ENCODE measurements at places on chromosomes 1 and 21.

DNA sequence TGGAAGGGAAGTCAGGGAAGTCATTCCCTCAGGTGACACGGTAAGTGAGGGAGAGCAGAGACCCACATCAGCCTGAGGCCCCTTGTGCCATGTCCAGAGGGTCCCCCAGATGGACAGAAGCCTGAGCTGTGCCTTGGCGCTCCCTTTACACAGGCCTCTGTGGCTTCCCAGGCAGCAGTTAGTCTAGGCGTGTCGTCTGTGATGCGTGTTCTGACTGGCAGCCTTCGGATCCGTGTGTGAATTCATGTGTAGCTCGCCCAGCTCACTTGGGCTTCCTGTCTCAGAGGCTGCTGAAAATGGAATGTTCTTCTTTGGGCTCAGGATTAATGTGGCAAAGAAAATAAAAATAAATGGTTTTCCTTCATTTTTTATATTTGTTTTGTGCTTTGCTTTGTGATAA, 28.3 kb downstream of the PRMT2 start:
- DNase-seq = no peak

DNA sequence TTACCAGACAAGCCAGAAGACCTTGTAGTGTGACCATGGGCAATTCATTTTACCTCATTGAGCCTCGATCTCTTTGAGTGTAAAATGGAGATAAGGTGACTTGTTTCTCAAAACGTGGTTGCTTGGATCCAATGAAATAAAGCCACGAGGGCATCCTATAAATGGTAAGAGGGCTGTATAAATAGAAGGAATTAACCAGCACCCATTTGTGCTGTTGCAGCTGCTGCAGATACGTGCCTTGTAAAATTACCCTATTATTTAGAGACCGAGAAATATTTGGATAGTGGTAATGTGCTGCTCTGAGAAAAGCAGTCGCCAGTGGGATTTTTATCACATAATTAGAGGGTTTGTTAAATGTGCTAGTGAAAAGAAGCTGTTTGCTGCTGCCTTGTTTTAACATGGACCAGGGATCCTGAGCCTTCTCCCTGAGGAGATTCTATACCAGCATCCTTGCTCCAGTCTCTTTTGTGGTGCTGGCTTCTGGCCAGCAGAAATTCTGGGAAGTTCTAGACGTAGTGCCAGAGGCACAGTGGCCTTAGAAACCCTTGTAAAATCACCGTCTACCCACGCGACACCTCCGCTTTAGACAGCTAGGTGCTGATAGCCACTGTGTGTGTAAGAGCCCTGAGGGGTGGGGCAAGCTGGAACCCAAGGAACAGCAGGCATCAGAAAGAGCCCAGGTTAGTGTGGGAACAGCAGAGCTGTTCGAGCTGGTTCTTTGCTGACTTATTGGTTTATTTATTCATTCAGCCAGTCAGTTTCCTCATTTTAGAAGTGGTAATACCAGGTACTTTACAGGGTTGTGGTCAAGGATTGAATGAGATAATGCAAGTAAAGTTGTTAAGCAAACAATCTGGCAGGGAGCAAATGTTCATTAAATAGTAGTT, 137.5 kb downstream of the NOS1AP start:
- DNase-seq = no peak

- DNase-seq = peak; percentile 66
These were observed 58.9 kb upstream of the GNG4 start for GRCh38 chr1:235708390-235708962.

DNA sequence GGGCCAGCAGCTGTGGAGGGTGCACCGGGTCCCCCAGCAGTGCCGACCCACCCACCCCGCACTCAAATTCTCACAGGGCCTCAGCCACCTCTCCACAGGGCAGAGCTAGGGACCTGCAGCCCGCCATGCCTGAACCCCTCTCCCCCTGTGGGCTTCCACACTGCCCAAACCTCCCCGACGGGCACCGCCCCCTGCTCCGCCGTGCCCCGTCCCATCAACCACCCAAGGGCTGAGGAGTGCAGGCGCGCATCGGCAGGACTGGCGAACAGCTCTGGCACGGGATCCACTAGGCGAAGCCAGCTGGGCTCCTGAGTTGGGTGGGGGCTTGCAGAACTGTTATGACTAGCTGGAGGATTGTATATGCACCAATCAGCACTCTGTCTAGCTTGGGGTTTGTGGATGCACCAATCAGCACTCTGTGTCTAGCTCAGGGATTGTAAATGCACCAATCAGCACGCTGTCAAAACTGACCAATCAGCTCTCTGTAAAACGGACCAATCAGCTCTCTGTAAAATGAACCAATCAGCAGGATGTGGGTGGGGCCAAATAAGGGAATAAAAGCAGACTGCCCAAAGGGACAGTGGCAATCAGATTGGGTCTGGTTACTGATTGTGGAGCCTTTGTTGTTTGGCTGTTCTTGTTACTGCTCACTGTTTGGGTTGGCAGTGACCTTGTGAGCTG, 12.4 kb upstream of the RCAN3 start:
- no peak for DNase-seq

DNA sequence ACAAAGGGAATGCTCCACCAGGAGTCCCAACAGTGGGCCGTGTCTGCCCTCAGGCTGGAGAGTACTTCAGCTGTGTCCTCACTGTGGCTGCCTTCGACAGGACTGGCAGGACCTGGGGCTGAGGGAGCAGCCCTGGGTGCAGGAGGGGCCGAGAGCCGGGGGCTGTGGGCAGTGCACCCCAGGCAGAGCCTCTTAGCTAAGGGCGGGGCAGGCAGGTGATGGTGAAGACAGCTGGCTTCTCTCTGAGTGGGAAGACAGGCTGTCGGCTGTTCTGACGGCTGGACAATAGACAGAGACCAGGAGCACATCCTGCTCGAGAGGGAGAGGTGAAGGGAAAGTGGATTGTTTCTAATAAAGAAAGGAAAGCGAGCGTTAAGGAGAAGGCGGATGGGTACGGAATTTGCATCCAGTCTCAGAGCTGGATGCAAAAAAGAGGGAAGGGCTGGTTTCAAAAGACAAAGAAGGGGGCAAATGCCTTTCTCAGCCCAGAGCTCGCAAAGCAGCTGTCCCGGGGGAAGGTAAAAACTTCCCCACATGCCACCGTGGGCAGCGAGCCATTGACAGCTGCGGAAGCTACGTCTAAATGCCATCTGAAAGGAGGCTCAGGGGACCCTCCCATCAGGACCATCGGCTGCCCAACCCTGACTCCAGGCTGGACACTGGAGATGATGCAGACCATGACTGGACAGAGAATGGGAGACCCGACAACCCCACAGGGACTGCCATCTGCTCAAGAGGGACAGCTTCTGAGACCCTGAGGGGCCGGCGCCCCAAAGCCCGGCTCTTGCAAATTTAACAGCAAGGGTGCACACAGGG, 92.0 kb downstream of the STUM start:
- DNase-seq = no peak

GRCh38 chr21:24938573-24938972, 668.7 kb downstream of the MRPL39 start:
- no peak for DNase-seq

GRCh38 chr1:243420946-243421685, 165.3 kb downstream of the SDCCAG8 start:
- peak; percentile 7 for DNase-seq

DNA sequence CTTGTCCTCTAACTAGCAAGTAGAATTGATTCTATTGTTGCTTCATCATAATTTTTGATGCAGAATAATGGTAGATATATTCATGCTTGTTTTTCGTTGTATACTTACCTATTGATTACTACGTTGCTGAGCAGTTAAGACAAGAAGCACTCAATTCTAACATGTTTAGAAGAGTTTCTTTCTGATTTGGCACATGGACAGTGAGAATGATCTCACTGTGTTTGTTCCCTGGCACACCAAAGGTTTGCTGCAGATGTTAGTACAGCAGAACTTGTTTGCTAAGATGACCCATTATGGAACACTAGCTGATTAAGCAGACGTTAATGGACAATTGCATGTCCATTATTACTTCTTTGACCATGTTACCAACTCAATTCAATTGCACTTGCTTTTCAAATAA, 184.7 kb upstream of the SGIP1 start:
- no peak for DNase-seq

GRCh38 chr21:41363370-41364270, 1.8 kb downstream of the MX2 start:
- DNase-seq = no peak

- no peak for DNase-seq
These were observed 263.8 kb downstream of the KCNT2 start for GRCh38 chr1:196344453-196344852.

DNA sequence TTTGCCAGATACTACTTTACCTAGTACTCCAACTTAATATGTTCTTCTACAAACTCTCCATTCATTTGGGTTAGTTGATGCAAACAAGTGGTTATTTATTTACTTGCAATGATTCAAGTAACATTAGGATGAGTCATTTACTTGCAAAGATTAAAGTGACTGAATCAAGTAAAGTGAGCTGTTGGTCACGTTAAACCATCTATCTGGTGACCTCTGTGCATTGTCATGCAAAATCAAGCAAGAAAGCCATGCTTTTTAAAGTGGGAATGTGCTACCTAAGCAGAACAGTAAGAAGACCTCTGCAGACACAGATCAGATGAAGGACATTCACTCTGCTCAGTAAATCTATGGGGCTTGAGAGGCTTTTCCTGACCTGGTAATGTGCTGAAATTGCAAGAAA, 254.7 kb downstream of the LRRIQ3 start:
- no peak for DNase-seq

DNA sequence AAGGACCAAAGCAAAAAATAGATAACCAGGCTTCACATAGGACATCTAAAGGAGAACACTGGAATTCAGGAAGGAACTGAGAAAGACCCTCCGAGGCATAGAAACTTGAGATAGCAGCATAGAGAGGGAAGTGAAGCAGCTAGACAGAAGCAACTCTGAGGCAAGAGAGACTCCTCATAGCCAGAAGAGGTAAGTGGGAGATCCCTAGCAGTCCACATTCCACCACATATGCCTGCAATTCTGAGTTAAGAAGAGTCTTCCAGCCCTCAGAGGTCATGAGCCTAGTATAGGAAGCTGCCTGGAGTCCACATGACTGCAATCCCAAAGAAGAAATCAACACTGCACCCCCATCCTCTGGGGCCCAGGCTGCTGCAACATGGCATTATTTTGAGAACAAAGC, 13.9 kb upstream of the FGGY start:
- DNase-seq = no peak

DNA sequence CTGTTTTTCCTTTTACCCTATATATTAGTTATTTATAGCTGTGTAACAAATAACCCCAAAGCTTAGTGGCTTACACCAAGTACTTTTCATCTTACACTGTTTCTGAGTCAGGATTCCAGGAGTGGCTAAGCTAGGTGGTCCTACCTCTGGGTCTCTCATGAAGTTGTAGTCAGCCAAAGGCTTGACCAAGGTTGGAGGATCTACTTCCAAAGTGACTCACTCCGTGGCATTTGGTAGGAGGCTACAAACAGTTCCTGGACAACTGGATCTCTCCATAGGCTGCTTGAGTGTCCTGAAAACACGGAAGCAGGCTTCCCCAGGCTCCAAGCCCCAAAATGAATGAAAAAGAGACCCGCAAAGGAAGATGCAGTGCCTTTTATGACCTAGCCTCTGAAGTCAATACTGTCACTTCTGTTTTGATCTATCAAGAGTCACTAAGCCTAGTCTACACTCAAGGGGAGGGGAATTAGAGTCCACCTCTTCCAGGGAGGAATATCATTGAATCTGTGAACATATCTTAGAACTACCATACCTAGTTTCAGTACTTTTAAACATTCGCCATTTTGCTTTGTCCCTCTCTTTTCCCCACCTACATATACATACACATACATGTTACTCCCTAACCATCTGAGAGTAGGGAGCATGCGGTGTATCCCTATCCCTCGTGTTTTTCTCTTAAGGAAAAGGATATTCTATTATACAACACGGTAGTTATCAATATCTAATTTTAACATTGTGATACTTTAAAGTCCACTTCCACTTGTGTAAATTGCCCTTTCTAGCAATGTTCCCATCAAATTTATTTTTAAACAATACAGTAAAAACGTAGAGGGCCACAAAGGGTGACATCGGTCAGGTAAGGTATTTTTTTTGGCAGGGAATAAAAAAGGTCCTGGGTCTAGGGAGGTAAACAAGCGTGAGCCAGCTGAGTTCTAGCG, 67.2 kb downstream of the SLC35A3 start:
- DNase-seq = peak; percentile 39

GRCh38 chr1:56189454-56189853, 389.9 kb downstream of the PLPP3 start:
- DNase-seq = no peak

- DNase-seq = no peak
These were observed 9.2 kb downstream of the CD1E start for GRCh38 chr1:158362941-158363340.

DNA sequence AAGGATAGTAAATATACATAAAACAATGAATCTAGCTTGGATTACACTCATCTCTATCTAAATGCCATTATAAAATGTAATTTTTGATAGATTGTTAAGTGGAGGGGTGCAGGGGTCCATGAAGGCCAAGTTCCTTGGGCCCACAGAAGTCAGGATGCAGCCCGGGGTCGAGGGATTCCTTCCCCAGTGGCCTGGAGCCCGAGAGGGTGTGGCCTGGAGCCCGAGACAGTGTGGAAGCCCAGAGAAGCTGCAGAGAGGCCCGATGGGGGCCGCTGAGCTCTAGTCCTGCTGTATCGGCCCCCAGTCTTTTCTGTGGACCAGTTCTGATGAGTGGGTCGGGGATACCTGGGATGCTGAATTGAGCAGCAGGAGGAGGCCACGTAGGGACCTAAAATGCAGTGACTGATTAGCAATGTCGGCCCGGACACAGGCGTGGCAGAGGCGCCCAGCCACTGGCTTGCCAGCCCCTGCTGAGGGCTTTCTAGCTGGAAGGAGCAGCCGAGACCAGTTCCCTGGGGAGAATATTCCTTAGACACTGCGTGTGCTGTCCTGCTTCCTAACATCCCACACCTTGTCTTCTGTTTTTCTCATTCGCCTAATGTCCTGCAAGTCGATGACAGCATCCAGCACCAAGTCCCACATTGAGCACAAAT, 38.9 kb downstream of the UMODL1 start:
- DNase-seq = no peak

DNA sequence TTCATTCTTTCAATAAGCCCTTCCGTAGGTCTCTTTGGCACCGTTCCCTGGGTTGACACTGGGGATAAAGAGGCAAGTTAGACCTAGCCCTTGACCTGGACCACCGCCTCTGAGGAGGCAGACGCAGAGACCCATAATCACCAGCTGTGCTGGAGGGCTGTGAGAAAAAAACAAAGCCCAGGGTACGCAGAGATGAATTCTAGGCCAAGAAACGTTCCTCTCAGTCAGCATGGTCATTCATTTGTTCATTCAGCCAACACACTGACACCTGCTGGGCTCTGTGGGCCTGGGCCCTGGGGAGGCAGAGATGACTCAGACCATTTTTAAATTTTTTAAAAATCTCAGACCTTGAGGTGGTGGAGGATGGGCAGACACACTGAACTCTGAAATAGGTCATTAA, 26.3 kb upstream of the TRABD2B start:
- DNase-seq = no peak

DNA sequence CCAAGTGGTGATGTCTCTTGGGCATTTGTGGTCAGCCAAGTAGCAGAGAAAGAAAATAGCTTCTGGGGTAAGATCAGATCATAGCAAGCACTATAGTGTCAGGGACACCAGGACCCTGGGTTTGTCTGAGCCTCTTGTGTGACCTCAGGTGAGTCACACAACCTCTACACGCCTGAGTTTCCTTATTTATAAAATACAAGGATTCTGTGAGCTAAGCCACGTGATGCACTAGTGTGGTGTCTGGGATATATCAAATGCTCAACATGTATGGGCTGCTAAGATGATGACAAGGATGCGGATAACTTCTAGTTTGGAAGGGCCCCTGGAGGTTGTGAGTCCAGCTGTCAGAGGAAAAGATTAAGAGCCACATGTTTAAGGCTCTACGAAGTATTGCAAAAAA, 24.5 kb upstream of the ZNF436 start:
- peak; percentile 93 for DNase-seq

- no peak for DNase-seq
These were observed 51.7 kb downstream of the ITPKB start for GRCh38 chr1:226687426-226687825.
